ENCODE measurements at places on chromosomes 13 and 19. TPM values are rescaled to one million over a fixed set of nuclear protein-coding genes. Genes with fewer than 3 reads are reported as not detected.

The APOC4 gene
- not detected for total RNA-seq

The KLF1 gene
- not detected for total RNA-seq

The ICAM4 gene
- 0.53 TPM for total RNA-seq

The IGFL3 gene
- total RNA-seq, result not detected

The MBOAT7 gene
- total RNA-seq, result 26.1 TPM

The GAMT gene
- total RNA-seq, result 63.3 TPM

The CYP4F8 gene
- not detected for total RNA-seq

The DLEU7 gene
- total RNA-seq, result not detected

The C19orf38 gene
- total RNA-seq, result 0.30 TPM

The ADGRE2 gene
- 5.0 TPM for total RNA-seq

The PLEKHF1 gene
- 14.9 TPM for total RNA-seq

The ZGLP1 gene
- 0.75 TPM for total RNA-seq

The FXYD5 gene
- total RNA-seq, result 13.9 TPM

The TBXA2R gene
- total RNA-seq, result 2.0 TPM

The CEACAM21 gene
- 1.1 TPM for total RNA-seq

The CPB2 gene
- not detected for total RNA-seq

The KIR3DL2 gene
- not detected for total RNA-seq

The CAPN12 gene
- 0.64 TPM for total RNA-seq
